ENCODE measurements at places on chromosomes 6 and 20.

- no peak for DNase-seq
These were observed 1.5 kb downstream of the APOBEC2 start for GRCh38 chr6:41054511-41054910.

DNA sequence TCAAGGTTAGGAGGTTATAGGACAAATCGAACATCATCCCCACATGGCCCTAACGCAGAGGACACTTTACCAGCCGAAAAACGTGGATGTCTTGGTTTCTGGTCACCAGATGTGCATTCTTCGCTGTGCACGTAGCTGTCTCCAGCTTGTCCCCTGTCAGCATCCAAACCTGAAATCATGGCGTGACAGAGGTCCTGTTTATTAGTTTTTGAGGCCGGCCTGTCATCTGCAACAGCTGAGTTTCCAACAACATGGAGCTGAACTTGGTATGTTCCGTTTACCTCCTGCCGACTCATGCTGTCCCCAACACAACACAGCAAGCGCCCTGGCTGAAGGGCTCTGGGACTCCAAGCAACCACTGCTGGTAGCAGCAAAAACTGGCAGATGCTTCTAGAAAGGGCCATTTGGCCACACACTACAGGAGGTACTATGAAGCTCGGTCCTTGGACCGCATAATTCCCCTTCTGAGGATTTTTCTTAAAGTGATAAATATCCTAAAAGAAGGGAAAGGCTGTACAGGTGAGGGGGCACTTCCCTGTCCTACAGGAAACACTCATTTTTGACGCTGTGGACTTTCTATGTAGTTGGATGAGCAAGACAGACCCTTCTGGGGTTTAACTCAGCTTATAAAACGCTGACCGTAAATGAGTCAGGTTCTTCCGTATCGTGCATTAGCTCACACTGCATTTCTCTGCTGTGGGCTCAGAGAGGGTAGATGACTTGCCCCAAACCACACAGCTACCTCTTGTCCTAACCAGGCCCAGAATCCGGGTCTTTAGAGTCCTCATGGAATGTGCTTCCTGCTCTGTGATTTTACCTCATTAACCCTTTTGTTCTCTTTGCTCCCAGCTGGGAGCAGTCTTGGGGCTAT lies 79.7 kb upstream of the NFATC2 start:
- DNase-seq, result no peak

DNA sequence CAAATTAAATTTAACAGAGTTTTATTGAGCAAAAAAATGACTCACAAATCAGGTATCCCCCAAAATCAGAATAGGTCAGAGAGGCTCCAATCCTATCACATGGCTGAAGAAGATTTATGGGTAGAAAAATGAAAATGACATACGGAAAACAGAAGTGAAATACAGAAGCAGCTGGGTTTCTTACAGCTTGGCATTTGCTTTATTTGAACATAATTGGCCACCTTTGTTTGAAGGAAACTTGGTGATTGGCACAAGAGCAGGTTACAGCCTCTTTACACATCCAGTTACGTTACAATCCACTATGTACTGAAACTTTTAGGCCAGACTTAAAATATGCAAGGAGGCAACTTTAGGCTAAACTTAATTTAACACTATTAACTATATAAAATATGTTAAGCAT lies 11.7 kb upstream of the TREM2 start:
- DNase-seq, result no peak

- DNase-seq, result no peak
These were observed 62.9 kb upstream of the ARG1 start for GRCh38 chr6:131510094-131510493.

- DNase-seq, result no peak
These were observed 125.8 kb downstream of the C6orf118 start for GRCh38 chr6:165183496-165184140.

DNA sequence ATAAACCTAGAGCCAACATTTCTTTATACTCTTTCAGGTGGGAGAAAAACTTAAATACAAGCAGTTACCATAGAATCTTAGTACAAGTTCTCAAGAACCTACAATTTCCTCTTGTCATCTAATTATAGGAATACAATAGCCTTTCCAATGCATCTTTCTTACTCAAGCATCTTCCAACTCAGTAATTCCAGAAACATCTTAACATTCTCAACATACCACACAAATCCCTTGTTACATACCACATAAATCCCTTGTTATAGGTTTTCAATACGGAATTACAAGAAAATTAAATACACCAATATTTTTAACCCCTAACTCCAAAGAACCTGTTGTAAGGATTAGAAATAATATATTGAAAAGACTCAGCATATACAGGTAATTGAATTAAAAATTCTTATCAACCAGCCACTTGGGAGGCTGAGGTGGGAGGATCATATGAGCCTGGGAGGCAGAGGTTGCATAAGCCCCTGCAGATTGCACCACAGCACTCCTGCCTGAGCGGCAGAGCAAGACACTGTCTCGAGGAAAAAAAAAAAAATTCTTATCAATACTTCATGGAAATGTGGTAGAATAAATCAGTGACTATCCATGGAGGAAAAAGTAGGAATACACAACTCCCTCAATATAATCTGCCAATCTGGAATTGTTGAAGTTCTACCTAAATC lies 127.5 kb upstream of the CCDC28A start:
- DNase-seq, result no peak

GRCh38 chr20:20017844-20018185 lies 653 bp downstream of the NAA20 start:
- DNase-seq, result no peak

GRCh38 chr20:46226602-46227001 lies 81.7 kb downstream of the CDH22 start:
- DNase-seq, result no peak

DNA sequence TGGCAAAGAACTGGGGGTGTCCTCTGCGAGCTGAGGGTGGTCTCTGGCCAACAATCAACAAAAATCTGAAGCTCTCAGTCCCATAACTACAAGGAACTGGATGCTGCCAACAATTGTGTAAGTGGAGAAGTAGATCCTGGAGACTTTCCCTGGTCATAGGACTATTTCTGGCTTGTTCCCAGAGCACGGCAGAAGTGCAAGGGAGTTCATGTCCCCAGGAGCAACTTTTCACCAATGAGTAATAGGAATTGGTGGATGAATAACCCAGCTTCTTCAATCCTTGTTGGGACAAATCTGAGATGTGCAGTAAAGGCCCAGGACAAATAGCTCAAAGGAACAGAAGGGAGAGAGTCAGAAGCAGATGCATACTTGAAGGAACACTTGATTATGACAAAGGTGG lies 95.5 kb downstream of the QRSL1 start:
- DNase-seq, result no peak

Data from chondrocyte (in vitro differentiated cells).